ENCODE measurements at places on chromosomes 13 and 19.

DNA sequence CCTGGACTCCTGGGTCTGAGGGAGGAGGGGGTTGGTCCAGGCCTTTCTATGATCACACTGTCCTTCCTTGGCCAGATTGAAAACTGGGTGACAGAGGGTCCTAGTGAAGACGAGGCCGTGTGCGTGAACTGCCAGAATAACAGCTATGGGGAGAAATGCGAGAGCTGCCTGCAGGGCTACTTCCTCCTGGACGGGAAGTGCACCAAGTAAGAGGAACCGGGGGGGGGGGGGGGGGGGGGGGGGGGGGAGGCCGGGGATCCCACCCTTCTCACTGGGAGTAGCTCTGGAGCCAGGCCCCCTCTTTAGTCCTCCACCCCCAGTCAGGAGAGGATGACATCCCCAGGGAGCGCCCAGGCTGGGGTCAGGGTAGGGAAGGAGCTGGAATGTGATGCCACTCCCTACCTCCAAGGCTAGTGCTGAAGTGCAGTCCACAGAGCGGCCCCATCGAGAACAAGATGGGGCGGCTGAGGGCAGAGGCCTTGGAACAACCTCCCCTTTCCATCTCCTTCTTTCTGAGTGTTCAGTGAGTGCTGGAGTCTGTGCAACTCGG, 19.4 kb downstream of the CNFN start:
- DNase-seq, result no peak

GRCh38 chr13:99572131-99572530, 70.9 kb downstream of the TM9SF2 start:
- no peak for DNase-seq

DNA sequence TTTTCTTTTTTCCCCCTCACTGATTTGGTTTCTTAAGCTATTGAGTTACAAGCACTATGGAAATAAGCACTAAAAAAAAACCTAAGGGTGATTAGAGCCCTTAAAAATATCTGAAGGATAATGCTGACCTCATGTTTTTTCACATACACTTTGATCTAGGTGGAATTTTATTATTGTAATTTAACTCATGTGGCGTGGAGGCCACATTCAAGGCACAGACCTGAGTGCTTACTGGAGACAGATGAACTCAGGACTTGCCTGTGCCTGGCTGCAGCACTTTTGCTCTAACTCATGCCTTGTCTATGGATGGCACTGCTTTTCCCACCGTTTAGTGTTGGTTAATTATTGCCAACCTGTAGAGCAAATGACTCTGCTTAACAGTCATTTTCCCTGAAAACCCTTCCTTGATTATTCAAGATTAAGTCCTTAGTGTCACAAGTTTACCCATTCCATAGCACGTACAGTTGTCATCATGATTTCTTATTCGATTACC, 541.4 kb downstream of the GPC6 start:
- no peak for DNase-seq

GRCh38 chr13:73991384-73991783, 142.8 kb downstream of the KLF12 start:
- DNase-seq, result no peak

DNA sequence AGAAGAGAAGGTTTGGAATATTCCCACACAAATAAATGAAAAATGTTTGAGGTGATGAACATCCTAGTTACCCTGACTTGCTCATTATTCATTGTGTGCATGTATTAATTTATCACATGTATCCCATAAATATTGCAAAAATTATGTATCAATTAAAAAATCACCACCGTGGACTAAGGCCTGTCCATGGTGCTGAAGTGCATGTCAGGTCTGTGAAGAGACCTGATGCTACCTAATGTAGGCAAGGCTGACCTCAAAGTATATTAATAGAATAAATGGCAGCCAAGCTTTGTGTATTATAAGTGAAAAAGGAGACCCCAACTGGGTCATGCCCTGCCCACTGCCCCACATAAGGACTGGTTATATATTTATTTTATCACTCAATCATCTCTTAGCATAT, 34.4 kb upstream of the ZNF835 start:
- no peak for DNase-seq

DNA sequence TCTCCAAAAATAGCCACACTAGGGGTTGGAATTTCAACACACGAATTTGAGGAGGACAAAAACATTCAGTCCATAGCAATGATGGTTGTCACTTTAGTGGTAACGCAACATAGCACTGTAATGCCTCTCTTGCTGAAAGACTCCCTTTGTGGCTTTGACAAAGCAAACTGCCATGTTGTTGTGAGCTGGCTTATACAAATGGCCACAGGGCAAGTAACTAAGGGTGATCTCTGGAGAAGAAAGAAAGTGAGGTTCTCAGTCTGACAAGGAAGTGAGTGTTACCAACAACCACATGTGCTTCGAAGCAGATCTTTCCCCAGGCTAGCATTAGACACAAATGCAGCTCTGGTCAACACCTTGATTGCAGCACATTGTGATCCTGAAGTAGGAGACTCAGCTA, 79.1 kb upstream of the PCDH17 start:
- no peak for DNase-seq

DNA sequence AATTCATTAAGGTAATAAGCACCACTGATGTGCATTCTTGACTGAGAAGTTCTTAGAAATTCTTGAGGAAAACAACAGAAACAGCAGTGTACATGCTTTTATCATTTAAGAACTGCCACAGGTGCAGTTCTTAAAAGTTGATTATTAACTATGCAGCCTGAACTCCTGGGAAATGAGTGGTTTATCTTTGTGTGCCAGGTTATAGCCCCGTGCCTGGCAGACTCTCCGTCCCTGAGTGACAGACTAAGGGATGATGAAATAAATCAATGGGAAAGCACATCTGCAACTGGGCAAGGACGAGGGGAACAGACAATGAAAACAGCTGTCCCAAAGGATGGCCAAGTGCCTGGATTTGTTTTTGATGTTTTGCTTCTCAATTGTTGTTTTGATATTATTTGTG, 84.4 kb upstream of the SPATA13 start:
- DNase-seq, result no peak

- no peak for DNase-seq
Observed at GRCh38 chr19:41850381-41850780, 5.5 kb downstream of the DMRTC2 start.

- DNase-seq, result no peak
Observed at GRCh38 chr13:112733661-112734379, 44.0 kb downstream of the ATP11A start.

DNA sequence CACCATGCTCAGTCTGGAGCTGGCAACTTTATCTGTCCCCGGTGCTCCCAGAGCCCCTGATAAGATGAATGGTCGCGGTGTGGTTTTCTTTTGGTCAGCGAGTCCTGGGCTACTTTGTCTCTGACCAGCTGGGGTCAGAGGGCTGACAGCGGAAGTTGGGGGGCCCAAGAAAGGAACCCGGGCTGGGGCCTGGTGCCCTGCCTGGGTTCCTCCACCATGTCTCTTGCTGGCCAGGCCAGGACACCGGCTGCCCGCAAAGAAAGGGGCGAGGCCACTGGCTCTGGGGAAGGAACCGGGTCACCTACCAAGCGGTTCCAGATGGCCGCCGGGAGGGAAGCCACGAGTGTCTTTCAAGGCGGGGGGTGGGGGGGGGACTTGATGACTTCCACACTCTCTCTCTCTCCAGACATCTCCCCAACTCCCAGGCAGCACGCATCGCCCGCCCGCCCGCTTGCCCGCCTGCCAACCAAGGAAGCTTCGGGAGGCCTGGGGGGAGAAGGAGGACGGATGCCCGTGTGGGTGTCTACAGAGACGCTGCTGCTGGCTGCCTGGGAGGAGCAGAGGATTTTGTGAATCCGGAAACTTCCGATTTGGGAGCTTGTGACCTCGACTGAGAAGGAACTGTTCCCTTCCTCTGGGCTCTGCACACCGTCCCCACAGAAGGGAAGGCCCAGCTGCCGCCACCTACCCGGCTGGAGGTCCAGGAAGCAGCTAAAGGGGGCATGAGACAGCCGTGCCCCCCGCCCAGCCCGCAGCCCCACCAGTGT, 1.1 kb downstream of the PIP5K1C start:
- DNase-seq, result no peak

- DNase-seq, result no peak
Observed at GRCh38 chr13:110347088-110347487, 40.0 kb downstream of the COL4A2 start.

- DNase-seq, result no peak
Observed at GRCh38 chr13:49625392-49626079, 2.8 kb upstream of the ARL11 start.

DNA sequence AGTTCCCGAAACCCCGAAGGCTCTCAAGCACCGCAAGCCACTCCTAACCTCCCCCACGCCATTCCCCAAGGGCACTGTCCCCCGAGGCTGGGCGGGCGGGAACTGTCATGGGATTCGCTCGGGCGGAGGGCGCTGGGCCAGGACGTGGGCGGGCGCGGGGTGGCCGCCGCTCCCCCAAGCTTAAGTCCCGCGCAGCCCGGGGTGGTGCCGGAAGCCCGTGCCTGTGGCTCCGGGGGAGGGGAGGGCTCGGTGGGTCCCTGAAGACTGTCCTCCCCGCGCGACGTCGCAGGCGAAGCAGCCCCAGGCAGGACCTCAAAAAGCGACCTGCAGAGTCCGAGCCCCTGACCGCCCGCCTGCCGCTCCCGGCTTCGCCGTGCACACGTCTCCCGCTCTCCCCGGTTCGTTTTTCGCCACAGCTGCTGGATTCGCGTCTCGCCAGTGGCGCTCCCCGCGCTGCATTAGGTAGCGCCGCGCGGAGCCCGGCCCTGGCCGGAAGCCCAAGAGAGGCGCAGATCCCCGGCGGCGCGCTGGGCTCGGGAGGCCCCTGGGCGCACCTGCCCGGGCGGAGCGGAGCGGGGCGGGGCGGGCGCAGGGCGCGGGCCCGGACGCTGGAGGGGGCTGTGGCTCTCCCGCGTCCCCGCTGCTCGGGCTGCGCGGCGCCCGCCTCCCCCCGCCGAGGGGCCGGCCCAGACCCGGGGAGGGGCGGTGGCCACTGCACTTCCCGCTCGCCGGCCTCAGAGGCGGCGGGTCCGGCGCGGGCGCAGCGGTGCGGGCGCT, at the start of gene FARP1:
FARP1 (plus strand) TSS at position 715 of the 777 bp plus-strand sequence. CDS start 70,149 bp downstream, outside the sequence.
- peak; percentile 67 for DNase-seq

DNA sequence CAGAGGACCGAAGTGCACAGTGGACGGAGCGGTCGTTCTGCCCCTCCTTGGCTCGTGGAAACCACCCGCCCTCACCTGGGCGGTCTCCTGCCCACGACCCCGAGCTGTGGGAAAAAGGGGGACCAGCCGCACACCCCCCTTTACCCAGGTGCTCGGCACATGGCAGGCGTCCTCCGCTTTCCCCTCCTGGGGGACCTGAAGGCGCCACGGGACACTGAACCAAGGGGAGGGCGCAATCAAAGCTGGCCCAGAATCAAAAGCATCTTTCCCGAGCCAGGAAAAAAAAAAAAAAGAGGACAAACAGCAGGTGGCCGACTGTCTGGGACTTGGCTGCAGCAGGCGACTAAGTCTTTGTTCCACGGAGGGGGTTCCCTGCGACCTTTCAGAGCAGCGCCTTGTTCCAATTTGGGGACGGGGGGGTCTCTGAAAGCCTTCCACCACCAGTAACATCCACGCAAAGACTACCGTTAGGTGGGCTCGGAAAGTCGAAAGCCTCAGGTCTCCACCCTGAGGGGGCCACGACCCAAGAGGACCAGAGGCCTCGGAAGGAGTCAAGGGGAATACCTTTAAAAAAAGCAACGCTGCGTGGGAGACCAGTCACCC, 1.1 kb downstream of the MBD3 start:
- peak; percentile 77 for DNase-seq

- DNase-seq, result no peak
Observed at GRCh38 chr13:83730674-83731073, 151.6 kb downstream of the SLITRK1 start.
